ENCODE measurements at places on chromosomes 5 and 9.

GRCh38 chr5:150658121-150658520, 2.9 kb upstream of the MYOZ3 start:
- no peak for DNase-seq

- no peak for DNase-seq
Measured at GRCh38 chr5:137344723-137345322, 154.3 kb downstream of the SPOCK1 start.

GRCh38 chr5:118722122-118723020, 266.0 kb downstream of the DTWD2 start:
- DNase-seq, result no peak

DNA sequence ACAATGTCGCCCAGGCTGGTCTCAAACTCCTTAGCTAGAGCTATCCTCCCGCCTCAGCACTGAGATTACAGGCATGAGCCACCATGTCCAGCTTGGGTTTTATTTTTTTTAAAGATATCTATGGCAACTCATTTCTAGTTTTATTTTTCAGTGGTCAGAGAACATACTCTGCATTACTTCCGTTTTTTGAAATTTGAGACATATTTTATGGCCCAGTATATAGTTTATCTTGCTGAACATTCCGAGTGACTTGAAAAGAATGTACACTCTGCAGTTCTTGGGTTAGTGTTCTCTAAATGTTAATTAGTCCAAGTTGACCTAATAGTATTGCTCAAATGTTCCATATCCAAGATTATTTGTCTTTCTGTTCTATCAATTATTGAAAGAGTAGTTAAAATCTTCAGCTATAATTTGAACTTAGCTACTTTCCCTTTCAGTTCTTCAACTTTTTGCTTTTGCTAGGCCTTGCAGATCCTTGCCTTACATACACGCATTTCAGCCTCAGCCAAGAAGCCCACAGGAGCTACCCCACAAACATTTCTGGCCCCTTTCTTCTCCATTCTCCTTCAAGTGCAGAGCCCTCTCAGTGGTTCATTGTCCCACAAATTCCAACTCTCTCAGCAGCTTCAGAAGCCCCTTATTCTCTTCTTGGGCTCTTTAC, 22.3 kb upstream of the SNAPC3 start:
- DNase-seq, result no peak

DNA sequence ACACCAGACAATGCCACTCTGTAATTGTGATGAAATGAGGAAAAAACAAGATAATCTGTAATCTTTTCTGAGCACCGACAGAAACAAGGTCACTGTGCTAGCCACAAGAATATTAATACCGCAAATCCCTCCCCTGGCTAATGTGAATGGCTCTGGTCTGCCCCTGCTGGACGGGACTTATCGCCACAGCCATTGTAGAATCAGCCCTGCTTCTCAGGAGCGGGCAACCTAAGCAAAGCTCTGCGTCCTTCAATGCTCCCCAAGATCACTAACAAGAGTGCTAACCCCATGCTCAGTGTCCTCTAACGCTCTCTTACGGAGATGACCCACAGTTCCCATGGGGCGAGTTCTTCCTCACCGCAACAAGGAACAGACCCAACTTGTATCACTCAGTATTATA, 42.7 kb downstream of the OR2V1 start:
- DNase-seq, result no peak

DNA sequence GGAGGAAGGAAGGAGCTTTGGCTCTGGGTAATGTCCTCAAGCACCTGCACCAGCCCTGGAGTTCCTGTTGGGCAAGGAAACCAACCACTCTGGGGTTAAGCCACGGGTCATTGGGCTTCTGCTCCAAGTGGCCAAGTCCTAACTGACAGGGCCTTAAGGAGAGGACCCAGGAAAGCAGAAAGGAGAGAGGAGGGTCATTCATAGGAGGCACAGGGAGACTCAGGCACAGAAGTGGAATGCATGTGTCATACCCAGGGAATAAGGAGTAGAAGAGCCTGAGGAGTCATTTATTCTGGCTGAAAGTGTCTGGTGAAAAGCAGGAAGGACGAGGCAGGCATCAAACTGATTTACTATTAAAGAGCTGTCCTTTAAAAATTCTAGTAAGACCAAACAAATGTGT, 129.2 kb downstream of the DMRT2 start:
- DNase-seq, result no peak

- DNase-seq, result no peak
Measured at GRCh38 chr9:127570533-127571111, 41.5 kb upstream of the STXBP1 start.

DNA sequence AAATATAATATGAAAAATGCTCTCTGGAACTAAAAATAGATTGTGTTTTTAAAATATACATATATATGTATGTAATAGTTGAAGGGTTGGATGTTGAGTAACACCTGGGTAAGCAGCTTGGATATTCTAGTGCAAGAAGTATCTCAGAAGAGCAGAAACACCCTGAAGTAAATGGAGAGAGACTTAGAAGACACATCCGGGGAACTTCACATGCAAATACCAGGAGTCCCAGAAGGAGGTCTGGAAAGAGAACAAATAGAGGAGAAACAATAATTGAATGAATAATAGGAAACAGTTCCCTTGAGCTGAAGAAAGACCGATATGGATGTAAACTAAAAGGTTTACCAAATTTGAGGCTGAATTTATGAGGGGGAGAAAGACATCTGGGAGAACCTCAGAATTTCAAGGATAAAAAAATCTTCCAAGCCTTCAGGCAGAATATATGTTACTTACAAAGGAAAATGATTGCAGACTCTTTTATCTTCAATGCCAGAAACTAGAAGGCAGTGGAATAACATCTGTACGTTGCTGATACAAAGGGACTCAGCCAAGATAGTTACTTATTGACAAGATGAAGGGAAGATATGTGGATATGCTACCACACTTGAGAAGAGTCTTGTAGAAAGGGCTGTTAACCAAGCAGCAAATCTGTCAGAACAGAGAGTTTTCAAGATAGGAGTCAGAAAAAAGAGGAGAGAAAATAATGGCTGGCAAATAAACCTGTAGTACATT, 42.7 kb downstream of the HSDL2 start:
- DNase-seq, result no peak

GRCh38 chr5:1503241-1504068, 20.3 kb downstream of the LPCAT1 start:
- DNase-seq, result no peak

GRCh38 chr9:98009936-98010335, 26.8 kb downstream of the ANP32B start:
- DNase-seq, result no peak

GRCh38 chr9:86304236-86304730, 21.9 kb upstream of the ISCA1 start:
- DNase-seq, result no peak

- no peak for DNase-seq
Measured at GRCh38 chr5:36156121-36156601, 4.2 kb downstream of the SKP2 start.

DNA sequence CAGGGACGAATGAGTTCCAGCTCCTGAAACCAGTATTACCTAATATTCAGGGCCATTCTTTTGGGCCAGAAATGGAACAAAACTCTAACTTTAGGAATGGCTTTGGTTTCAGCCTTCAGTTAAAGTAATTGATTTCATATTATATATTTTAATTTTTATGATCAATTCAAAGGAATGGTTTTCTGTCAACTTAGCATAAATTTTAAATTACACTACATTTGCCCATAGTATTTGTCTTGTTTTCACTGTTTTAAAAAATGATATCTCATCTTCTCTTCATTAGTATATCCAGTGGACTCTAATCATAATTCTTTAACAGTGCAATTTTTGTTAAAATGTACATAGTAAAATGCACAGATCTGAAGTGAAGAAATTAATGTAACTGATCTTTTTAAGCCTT, 1.9 kb upstream of the PCDHB16 start:
- no peak for DNase-seq

GRCh38 chr5:34854459-34855174, 15.7 kb downstream of the TTC23L start:
- no peak for DNase-seq

GRCh38 chr5:21774801-21775200, 1078.3 kb downstream of the CDH12 start:
- DNase-seq, result no peak

DNA sequence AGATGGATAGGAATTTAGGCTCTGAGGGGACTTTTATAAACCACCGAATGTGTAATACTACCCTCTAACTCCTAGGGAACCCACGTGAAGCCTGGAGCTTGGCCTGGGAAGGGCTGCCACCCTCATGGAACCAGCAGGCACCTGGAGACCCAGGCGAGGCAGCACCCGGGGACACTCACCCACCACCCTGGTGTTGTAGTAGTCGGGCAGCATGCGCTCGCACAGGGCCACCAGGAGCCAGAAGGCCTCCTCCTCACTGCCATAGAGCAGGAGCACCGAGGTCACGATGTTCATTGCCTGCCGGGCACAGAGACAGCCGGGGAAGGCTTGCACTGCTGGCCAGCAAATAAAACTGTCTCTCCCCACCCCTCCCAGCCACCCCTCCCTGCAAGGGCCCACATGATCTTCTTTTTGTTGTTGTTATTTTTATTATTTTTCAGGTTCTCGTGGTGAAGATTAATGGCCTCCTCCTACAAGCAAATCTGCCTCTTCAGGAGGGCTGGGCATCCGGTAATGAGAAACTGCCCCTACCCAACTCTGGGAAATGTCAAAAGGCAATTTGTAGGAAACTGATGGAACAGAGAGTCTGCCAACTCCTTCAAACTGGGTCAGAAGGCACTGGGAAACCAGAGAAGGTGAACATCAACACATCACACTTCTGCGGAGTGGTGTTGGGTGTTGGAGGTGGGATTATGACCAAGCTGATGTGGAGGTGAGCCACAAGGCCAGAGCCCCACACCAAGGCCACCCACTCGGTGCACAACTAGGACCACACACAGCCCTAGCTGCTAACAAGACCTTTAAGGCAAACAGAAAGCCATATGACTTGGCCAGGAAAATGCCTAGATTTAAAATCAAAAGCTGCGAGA, 17.4 kb upstream of the MRNIP start:
- no peak for DNase-seq

GRCh38 chr5:133524666-133525065, 87.7 kb downstream of the FSTL4 start:
- no peak for DNase-seq

DNA sequence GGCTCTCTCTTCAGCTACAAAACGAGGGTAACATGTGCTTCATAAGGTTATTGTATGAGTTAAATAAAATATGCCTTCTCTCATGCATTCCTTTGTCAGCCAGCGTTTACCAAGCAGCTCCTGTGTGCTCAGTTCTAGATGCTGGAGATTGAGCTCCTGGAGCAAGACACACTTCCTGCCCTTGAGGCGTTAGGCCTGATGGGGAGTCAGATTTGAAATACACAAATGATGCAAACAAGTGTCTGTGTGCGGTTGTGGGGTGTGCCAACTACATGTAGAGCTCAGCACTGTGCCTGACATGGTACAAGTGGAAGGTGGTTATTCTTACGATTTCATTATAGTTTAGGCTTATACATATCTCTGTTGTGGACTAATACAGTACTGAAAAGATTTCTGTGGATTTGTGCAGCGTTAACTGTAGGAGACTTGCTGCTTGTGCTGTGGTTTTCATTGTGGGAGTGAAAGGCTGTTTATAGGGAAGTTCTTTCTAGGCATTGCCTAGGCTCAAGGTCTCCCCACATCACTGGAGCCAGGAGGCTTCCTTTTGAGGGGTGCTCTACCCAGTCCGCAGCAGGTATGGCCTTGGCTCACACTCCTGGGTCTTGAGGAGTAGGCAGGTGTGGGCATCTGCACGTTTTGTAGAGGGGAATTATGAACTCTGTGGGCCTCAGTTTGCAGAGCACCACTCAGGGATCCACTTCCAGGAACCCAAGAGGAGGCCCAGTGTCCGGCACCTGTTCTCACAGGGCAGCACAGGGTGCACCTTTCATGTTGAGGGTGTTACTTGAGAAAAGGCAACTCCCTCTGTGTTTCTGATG, 39.8 kb upstream of the ANGPTL2 start:
- no peak for DNase-seq

Data from CD4-positive, alpha-beta memory T cell (primary cell).